ENCODE measurements at places on chromosomes 4 and X. TPM values are rescaled to one million over a fixed set of nuclear protein-coding genes. Genes with fewer than 3 reads are reported as not detected.

GRCh38 chr4:6771229-6771671 lies 11.3 kb upstream of the KIAA0232 start:
- DNase-seq = no peak

DNA sequence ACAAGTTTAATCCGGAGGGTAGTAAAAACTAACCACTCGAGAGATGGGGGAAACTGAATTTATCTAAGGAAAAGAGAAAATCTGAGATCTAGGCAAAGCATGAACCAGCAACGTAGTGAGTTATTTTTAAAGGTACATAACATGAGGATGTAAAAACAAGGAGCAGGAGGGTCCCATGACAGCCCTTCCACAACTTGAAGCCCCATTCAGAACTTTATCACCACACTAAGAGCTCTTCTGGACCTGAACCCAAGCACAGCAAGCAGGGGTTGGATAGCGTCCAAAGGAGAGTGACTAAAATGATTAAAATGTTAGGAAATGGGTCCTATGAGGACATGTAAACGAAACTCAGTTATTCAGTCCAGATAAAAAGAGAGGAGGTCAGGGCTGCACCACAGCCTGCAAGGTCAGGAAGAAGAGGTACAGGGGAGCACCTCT lies 16.2 kb downstream of the SH3RF1 start:
- DNase-seq = no peak

DNA sequence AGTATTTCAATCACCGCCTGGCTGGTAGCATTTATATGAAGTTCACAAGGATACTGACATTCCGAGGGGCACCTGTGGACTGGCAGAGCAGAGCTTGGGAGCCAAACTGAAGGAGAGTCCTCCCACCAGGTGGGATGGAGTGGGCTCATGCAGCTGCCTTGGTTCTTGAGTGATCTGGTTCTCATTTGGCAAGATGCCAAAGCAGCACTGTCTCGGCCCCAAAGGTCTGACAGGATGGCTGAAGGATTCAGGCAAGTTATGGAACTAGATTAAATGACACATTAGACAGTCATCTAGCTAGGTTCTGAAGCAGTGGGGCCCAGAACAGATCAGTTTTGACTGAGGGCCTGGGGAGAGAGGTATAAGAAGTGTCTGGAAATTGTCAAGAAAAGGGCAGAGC lies 3.2 kb downstream of the FGF16 start:
- no peak for DNase-seq

DNA sequence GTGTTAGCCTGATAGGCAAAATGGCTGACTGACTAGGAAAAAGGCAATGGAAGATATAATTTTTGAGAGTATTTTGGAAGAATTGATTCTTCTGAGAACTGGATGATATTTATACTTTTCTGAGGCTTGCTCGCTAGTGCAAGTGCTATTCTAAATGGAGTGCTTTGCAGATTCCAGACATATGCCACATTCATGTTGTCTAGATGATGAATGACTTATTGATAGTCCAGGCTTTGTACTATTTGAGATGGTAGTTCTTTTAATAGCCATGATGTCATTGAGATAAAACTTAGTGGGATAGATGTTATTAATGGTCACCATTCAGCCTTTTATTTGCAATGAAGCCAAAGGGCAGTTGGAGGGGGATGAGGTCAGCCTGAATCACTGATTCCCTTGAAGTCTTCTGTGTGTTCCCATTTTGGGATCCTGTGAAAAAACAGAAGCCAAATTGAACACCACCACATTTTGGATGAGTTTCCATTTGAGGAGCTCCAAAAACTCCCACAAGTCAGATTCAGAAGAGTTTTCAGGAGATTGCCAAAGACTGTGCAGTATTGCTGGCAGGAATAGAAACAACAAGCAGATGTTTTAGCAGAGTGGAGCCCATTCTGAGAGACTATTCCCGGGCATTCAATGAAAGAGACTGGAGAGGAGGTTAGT lies 184.1 kb downstream of the IL1RAPL2 start:
- no peak for DNase-seq

GRCh38 chrX:137545711-137546651 lies 19.9 kb upstream of the ZIC3 start:
- DNase-seq = no peak

GRCh38 chrX:22399437-22400192 lies 126.9 kb downstream of the CBLL2 start:
- no peak for DNase-seq

GRCh38 chr4:163263606-163264005 lies 68.8 kb downstream of the NPY1R start:
- no peak for DNase-seq

DNA sequence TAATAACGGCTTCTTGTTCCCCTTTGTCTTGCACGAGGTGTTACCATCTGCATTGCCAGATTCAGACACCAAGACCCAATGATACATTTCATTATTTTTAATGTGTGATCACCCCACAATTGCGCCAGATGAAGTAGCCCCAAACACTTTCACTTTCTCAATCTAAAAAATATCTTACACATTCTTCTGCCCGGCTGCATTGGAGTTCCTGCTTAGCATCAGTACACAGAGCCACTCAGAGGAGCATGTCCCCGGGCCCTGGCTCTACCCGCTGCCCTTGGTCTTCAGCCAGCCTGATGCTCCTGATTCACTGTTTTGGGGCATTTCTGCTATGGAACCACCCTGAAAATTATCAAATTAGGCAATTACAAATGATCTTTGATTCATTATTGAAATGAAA lies 66.0 kb upstream of the TENM3 start:
- no peak for DNase-seq

DNA sequence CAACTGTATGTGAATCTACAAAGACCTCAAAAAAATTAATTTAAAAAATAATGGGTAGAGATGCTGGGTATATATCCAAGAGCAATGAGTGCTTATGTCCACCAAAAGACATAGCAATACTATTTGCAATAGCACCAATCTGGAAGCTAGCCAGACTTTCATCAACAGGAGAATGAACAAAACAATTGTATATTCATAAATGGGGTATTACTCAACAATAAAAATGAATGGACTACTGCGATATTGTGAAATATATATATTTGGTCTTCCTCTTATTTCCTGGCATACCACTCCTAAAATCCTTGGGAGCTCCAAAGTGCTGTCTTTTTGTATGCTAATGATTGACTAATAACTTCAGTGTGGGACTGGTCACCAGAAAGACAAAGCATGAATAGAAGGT lies 77.5 kb downstream of the MSN start:
- no peak for DNase-seq

GRCh38 chr4:27366104-27366823 lies 505.6 kb downstream of the STIM2 start:
- no peak for DNase-seq

DNA sequence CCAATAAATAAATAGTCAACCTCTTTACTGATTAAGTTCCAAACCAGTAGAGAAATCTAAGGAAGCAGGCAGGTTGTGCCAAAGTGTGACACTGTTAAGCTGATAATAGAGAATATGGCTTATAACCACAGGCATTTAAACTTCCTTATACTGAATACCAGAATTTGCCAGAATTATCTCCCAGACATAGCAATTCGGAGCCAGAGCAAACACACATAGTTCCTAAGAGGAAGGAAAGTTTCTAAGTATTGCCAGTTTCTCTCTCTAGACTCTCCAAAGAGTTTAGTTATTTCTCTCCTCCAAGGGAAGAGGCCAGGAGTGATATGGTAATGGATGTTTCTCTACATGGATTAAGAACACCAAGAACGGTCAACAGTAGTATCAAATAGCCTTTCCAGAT lies 191.7 kb upstream of the CPEB2 start:
- DNase-seq = no peak

- no peak for DNase-seq
Observed at GRCh38 chr4:26073886-26074560, 160.0 kb downstream of the SMIM20 start.

DNA sequence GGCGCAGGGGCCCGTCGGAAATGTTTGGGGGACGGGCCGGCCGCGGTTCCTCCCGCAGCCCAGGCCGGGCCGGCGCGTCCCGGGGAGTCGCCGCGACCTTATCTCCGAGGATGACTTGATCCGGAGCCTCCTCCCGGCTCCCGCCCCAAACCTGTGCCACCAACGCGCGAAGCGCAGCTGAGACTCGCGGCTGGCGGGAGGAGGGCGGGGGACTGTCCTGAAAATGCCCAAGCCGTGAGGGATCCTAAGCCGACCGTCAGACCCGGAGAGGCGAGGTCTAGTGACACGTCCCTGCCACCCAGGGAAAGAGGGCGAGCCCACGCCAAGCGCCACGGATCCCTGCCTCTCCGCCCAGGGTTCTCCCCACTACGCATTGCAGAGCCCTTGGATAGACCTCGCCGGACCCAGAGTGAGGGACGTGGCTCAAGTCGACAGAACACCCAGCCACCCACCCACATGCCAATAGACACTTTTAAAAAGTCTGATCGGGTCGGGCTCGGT lies 26.9 kb downstream of the UTP14A start:
- DNase-seq = no peak

- no peak for DNase-seq
Observed at GRCh38 chr4:102345795-102346100, 466 bp upstream of the SLC39A8 start.

- no peak for DNase-seq
Observed at GRCh38 chr4:62835631-62836030, 1573.6 kb downstream of the TECRL start.

- DNase-seq = no peak
Observed at GRCh38 chr4:119946359-119946758, 120.3 kb downstream of the MAD2L1 start.

DNA sequence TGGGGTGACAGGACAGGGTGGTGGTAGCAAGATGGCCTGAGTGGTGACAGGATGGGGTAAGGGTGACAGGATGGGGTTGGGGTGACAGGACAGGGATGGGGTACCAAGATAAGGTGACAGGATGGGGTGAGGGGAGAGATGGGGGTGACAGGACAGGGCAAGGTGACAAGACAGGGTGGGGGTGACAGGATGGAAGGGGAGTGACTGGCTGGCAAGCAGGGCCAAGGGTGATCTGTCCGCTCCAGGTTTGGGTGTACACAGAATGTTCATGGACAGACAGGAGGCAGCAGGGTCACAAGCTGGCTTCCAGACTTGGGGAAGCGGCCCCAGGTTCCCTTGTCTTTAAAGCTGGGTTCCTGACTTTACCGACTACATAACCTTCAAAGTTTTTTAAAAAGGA lies 23.3 kb downstream of the RNF212 start:
- DNase-seq = no peak

GRCh38 chr4:102781570-102781969 lies 20.8 kb upstream of the MANBA start:
- no peak for DNase-seq

DNA sequence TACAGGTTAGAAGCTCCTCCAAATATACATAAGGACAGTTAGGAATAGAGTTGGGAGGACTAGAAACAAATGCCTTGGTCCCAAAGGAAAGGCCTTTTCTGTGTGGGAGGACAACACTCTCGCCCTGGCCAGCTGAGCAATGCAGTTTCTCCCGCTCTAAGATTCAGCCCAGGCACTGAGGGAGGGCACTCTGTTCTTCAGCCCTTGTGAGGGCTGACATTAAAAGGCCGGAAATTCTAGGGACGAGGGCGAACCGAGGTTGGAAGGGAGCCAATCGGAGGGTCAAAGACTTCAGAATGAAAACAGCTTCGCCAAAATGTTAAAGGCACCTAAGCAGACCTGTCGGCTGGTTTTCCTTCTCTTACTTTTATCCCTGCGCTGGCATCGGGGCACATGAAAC lies 2.9 kb upstream of the PTCHD1 start:
- no peak for DNase-seq

- no peak for DNase-seq
Observed at GRCh38 chr4:10925996-10926395, 241.4 kb upstream of the CLNK start.

DNA sequence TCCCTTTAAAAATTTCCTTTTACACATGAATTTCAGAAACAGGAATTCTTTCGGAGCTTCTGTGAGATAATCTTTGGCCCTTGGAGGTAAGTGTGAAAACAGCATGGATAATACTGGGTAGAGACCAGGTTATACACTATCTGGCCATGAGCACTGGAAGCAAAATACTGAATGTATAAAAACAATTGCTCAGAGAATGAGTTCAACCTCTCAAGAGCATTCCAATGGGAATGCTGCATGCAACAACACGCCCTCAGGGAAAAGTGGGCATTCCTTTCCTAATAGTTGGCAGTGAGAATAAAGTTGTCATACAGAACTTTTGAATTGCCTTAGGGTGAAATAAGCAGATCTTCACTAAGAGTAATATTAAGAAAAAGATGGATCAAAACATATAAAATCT lies 574.8 kb upstream of the DIPK2B start:
- DNase-seq = no peak

DNA sequence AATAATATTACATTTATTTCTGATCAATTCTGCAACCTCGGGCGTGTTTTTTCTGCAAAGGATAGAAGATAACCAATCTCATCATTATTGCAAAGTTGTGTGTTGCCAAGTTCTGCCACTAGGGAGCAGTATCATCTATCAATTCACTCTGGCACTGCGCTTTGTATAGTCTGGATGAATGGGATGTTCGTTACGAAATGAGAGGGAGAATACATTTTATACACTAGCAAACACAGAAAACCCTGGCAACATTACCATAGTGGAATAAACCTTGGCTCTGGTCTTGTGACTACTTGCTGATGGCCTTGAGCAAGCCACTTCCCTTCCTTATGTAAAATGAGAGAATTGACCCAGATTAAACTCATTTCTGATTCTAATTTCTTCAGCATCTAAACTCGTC lies 97.5 kb upstream of the ZNF518B start:
- DNase-seq = no peak

DNA sequence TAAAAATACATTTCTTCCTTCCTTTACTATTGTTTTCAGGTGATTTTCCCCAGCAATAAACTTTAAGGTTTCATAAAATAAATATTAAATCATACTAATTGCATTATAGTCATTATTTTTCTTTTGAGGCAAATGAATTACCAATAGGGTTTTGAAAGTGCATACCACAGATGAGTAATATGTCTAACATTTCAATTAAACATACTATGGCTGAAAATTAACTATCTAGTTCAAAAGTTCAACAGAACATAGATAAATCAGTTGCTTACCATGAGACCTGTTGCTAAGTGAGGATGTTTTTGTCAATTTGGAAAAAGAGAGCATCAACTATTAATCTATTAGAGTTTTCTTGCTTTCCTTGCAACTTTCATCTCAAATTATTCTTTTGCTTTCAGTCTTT lies 35.0 kb downstream of the NPY5R start:
- DNase-seq = no peak

CFAP99 gene
- total RNA-seq = not detected

PLA2G12A gene
- 10.4 TPM for total RNA-seq

CYSLTR1 gene
- 10.2 TPM for total RNA-seq

MAGEC1 gene
- not detected for total RNA-seq

TXK gene
- 1.8 TPM for total RNA-seq

INTU gene
- not detected for total RNA-seq

MAGEE1 gene
- total RNA-seq = 2.8 TPM

Data from activated T-helper 2 cell treated with anti-CD3 and anti-CD28 coated beads, Interferon-gamma antibody, Interleukin-2, Interleukin-4, amounts not matched to agents 10 μg/mL and 5 μg/mL and 100 μg/mL, durations not matched to agents 14 hours and 24 hours and 36 hours (primary cell).